NCI-H1436 (cell line): ENCODE measurements at places on chromosomes 5 and 9.

DNA sequence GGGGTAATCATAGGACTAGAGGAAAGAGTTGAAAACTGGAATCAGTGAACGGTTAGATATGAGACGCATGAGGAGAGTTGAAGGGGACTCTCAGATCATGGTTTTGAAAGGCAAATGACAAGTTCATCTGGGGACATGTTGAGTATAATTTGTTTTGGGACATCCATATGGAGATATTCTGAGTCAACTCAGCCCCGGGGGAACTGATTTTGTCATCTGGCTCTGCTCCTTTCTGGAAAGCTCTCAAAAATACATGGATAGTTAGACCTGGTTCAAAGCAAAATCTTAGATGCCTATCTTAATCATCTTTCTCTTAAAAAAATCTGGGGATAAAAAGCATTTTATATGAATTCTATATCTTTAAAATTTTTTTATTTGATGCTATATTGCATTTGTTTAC is 161.2 kb downstream of the SNX18 start:
- DNase-seq: no peak

GRCh38 chr5:137462265-137462590 is 36.9 kb downstream of the SPOCK1 start:
- DNase-seq: no peak

- DNase-seq: no peak
Observed at GRCh38 chr9:108553111-108553635, 302.6 kb downstream of the ACTL7B start.

- no peak for DNase-seq
Observed at GRCh38 chr9:98518556-98518955, 190.2 kb downstream of the GABBR2 start.

GRCh38 chr5:26282190-26282589 is 756.2 kb downstream of the CDH9 start:
- DNase-seq: no peak

- no peak for DNase-seq
Observed at GRCh38 chr5:72070529-72070928, 36.7 kb upstream of the MAP1B start.

- no peak for DNase-seq
Observed at GRCh38 chr5:33944543-33945132, 8.5 kb downstream of the RXFP3 start.
